ENCODE measurements at places on chromosomes 6 and 20.
A peak's percentile ranks its signal among the peaks of the same experiment; 100 is the strongest.

GRCh38 chr20:53434662-53435061 is 159.0 kb downstream of the ZNF217 start:
- no peak for DNase-seq

GRCh38 chr20:61192337-61192950 is 59.6 kb upstream of the CDH4 start:
- no peak for DNase-seq

DNA sequence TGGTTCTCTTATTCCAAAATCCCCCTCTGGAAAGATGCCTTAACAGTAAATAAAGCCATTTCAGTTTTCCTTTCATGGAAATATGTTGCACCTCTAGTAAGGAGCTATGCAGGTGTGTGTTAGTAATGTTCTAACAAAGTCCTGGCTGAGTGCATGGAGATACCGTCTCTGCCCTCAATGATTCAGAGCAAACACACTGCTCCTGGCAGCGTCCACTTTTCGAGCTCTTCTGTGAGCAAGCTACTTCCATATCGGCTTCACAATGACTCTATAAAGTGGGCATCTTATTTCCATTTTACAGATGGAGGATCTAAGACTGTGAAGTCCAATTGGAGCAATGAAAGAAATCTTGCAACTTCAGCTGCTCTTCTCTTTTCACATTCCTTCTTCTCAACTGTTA is 3.1 kb downstream of the KLHL32 start:
- no peak for DNase-seq

DNA sequence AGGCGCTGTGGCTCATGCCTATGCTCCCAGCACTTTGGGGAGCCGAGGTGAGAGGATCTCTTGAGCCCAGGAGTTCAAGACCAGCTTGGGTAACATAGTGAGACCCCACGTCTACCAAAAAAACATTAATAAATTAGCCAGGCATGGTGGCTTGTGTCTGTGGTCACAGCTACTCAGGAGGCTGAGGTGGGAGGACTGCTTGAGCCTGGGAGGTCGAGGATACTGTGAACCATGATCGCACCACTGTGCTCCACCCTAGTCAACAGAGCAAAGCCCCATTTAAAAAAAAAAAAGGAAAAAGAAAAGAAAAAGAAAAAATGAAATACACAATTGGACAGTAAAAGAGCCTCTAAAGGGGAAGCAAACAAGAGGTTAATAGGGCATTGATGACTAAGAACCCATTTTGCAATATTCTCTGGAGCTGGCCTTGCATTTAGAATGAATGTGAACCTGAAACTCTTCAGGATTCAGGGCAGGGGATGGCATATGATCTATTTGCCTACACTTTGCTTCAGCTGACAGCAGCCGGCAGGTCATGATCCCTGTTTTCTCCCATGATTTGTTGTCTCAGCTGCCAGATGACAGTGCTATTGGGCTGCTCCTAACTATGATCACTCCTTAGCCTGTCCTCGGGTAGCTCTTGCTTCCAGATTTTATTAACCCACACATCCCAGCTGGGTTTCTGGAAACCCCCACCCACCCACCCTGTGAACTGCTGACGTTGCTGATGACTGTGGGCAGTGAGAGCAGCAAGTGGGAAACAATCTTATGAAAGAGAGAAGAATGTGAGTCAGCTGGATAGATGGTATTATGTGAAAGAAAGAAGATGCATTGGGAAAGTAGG is 83.8 kb upstream of the ELOVL5 start:
- DNase-seq, result no peak

- no peak for DNase-seq
Observed at GRCh38 chr6:88683734-88684133, 279.7 kb downstream of the RNGTT start.

- no peak for DNase-seq
Observed at GRCh38 chr6:112781241-112781640, 434.1 kb downstream of the RFPL4B start.

DNA sequence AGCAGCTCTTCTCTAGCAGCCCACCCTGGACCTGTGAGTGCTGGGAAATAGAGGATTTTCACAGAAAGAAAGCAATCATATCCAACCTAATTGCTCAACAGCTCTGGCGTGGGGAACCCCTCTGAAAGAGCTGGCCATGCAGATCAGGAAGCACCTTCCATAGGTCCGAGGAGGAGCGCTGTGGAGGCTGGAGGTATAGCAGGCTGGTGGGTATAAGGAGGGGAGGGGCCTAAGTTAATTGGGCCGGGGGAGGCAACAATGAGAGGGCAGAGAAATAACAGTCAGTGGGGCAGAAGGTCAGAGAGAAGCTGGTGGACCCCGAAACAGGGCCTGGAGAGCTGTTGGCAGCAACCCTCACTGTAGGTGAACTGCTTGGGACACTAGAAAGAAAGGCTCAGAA is 40.8 kb downstream of the SNRNP48 start:
- no peak for DNase-seq

GRCh38 chr6:103769431-103769830 is 1090.3 kb downstream of the HACE1 start:
- no peak for DNase-seq

GRCh38 chr6:2630359-2630758 is 120.4 kb downstream of the MYLK4 start:
- no peak for DNase-seq

GRCh38 chr6:83978997-83979396 is 54.6 kb upstream of the MRAP2 start:
- DNase-seq, result peak; percentile 9

DNA sequence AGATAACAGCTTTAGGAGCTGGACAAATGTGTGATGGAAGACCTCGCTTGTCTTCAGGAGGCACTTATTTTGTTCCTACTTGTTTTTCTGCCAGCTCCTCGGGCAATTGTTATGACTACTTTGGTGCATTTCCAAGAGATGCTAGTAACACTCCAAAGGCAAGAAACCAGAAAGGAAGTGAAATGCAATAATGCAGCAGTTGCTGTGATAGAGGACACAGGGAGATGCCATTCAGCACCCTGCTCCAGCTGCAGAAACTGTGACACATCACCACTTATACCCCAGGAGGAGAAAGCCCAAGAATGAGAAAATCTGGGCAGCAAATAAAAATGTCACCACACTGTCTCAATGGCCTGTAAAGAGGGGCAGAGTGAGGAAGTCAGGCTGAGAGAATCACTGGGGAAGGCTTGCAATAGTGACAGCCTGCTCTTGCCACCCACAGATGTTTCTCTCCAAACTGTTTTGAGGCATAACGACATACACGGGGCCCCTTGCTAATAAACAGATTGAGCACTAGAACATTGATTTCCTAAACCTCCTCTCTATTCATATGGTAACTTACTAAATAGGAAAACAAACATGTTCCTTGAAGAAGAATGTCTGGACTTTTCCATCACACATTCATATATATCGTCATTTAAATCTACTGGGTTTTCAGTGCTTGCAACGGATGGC is 231.0 kb upstream of the PRND start:
- DNase-seq, result no peak

GRCh38 chr6:11218538-11219399 is 13.7 kb downstream of the NEDD9 start:
- DNase-seq, result no peak

- no peak for DNase-seq
Observed at GRCh38 chr6:77089776-77090175, 373.5 kb downstream of the HTR1B start.

GRCh38 chr6:149236589-149236988 is 80.9 kb upstream of the TAB2 start:
- no peak for DNase-seq

DNA sequence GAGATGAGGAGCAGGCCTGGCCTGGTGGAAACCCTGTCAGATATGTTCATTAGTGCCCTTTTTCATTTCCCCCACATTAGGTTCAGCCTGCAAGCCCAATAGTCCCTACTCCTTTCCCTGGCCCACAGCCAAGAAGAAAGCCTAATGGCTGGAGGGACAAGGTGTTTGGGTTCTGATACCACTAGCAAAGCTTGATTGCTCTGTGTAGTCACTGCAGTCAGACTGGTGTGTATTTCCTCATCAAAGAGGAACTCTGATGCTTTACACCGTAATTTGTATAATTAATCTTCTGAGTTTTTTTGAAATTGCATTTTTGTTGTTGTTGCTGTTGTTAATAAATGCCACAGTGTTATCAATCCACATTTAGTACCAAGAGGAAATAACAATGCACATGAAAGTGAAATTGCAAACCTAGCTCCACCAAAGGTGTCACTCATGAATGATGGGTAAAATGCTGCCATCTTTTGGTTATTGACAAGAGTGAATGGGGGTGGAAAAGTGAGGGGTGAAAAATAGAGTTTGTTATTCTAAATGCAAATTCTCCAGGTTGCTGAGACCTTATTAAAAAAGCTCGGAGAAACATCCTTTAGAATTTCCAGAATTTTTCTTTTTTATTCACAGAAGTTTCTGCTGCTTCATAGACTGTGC is 320.2 kb upstream of the POU3F2 start:
- peak; percentile 10 for DNase-seq

DNA sequence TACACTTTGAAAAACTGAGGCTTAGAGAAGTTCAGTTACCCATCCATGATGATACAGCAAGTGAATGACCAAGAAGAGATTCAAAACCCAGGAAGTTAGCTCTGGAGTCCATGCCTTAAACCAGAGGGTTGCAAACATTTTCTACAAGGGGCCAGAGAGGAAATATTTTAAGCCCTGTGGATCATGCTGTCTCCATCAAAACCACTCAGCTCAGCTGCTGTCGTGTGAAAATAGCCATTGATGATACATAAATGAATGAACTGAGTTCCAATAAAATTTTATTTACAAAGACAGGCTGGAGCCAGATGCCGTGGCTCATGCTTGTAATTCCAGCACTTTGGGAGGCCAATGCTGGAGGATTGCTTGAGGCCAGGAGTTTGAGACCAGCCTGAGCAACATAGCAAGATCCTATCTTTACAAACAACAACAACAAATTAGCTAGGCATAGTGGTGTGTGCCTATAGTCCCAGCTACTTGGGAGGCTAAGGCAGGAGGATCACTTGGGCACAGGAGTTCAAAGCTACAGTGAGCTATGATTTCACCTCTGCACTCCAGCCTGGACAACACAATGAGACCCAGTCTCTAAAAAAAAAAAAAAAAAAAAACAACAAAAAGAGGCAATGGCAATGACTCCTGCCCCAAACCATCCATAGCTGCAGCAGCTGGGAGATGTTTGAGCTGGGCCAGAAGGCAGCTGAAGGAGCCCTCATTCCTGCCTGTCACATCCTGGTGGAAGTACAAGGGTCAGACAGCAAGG is 44.1 kb upstream of the RIN2 start:
- DNase-seq, result no peak

DNA sequence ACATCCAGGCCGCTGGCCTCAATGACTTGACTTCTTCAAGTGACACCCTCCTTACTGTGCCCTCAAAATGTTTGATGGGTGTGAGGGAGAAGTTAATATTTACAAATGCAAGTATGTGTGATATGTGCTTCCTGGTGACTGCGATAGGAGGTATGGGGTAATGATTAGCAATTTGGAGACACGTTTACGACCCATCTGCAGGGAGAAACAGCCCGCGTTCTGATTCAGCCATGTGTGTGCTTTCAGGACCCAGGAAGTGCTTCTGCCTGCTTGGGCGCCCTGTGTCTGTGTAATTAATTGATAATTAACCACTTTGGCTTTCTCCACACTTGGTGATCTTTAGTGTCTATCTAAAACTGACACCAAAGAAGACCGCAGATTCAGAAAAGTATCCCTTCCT is 25.0 kb downstream of the SIRPA start:
- DNase-seq, result no peak

DNA sequence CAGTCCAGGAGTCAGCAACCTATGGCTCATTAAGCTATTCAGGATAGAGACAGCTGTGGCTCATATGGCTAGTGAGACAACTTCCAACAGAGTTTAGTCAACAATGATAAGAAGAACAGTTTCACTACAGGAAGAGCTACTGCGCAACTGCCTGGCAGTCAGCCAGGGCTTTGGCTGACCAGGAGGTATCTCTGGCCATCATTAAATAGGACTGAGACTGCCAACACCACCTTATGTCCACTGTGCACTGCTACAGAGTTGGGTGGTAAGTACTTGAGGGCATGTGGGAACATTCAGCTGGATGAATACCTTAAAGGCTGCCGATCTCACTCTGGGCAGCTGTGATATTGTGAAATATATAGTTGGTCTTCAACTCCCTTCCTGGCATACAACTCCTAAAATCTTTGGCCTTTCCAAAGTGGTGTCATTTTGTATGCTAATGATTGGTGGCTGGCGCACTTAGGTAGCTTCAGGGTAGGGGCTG is 52.2 kb upstream of the FAM83C start:
- no peak for DNase-seq

DNA sequence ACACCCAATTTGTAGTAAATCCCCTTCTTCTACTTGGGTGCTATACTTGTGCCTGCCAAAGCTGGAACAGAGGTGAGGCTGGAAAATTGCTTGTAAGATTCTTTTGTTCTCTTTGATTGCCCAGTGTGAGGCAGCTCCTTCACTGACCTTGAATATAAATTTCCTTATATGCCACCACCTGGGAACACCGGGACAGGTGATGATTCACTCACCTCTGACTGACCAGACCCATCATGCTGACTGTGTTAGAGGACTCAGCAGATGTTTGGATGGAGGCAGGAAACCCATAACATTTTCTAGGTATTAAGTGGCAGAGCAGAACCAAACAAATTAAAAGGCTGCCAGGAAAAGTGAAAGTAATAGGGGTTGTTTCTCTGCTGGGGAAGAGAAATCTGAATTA is 120.9 kb downstream of the GRM1 start:
- DNase-seq, result no peak

- DNase-seq, result peak; percentile 64
Observed at GRCh38 chr6:57221936-57222742, at the start of gene RAB23. Gene RAB23 (minus strand): TSS chr6:57222307. CDS start chr6:57210380, 11,927 bp downstream.

DNA sequence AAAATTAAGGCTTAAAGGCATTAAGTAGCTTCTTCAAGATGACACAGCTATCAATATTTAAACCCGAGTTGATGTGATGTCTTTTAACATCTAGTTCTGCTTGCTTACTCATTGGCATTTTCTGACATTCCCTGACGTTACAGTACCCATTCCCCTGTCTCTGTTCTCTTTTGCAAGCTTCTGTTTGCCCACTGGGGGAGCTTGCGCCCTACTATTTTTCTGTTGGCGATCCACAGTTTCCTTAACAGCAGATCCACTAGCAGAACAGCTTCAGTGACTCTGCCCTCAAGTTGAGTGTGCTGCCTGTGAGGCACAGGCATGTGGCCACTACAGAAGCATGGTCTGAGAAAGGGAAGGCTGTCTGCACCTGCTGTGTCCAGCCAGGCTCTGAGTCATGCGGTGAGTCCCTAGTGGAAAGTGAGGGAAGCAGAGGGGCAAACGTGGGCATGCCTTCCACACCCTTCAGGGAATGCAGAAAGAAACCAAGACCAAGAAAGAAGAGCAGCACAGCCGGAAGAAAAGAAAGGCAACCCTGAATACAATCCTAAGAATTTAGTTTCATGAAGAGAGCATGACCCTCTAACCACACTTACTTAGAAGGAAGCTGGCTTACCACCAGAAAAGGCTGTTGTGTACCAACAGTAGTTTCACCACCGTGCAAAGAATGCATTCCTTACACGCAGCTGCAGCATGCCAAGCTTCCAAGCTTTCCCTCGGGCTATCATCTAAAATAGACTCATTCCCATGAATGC is 97.7 kb upstream of the VGLL2 start:
- no peak for DNase-seq

- no peak for DNase-seq
Observed at GRCh38 chr6:41059556-41059955, 6.6 kb downstream of the APOBEC2 start.

Data from Jurkat, Clone E6-1 (cell line).